ENCODE measurements at places on chromosomes 3 and 15.

DNA sequence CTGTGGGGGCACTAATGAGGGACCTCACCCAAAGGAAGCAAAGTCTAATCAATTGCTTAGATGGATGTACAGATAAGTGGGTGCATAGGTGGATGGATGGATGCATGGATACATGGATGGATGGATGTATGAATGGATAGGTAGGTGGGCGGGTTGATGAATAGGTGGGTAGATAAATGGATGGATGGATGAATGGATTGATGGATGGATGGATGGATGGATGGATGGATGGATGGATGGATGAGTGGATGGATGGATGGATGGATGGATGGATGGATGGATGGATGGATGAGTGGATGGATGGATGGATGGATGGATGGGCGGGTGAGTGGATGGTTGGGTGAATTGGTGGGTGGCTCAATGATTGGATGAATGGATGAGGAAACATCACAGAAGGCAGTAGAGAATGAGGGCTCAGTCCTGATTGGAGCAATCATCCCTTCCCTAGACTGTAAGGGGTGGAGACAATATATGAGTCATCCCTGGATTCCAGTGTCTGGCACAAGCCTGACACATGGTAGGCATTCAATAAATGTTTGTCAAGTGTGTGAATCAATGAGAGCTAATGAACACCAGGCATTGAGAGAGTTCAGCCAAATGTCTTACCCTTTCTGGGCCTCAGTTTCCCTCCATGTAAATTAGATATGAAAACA is 40.4 kb upstream of the PXYLP1 start:
- no peak for DNase-seq

DNA sequence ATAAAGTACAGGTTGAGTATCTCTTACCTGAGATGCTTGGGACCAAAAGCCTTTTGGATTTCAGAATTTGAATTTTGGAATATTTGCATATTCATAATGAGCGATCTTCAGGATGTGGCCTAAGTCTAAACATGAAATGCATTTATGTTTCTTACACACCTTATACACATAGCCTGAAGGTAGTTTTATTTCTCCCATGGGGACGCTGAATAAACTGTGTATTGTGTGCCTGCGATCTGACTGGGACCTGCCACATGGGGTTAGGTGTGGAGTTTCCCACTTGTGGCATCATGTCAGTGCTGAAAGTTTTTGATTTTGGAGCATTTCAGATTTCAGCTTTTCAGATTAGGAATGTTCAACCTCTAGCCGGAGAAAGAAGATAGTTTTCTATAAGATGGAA is 35.5 kb downstream of the UBE2E2 start:
- DNase-seq = no peak

DNA sequence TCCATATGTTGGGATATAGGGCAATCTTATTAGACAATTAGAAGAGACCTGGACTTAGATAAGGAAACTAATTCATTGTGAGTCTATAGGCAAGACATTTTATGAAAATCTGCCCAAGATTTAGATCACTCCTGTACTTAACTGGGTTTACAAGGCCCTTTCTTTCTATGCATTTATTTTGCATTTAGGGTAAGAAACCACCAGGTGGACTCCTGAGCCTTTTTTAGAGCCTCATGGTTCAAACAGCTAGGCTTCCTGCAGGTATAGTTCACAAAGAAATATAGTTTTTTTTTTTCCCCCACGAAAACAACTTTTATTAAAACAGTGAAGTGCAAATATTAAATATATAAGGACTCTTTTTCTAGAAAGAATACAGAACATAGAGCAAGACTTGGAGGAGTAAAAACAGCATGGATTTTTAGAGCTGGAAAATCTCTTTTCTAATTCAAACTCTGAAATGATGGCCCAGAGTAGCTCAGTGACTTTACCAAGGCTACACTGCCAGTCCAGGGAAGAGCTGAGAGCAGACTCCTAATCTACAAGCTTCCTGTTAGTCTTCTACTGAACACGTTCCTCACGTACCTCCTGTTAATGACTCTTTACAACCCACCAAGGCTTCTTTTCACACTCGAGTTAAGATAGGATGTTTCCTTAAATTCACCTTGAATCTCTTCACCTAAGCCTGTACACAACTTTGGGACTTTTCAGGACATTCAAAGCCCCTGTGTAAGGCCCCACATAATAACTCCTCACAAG is 400.9 kb upstream of the ATP11B start:
- DNase-seq = no peak

GRCh38 chr15:64136347-64136746 is 15.2 kb upstream of the SNX22 start:
- DNase-seq = no peak

- DNase-seq = no peak
These were observed 1.7 kb upstream of the MAN2A2 start for GRCh38 chr15:90901175-90902039.

DNA sequence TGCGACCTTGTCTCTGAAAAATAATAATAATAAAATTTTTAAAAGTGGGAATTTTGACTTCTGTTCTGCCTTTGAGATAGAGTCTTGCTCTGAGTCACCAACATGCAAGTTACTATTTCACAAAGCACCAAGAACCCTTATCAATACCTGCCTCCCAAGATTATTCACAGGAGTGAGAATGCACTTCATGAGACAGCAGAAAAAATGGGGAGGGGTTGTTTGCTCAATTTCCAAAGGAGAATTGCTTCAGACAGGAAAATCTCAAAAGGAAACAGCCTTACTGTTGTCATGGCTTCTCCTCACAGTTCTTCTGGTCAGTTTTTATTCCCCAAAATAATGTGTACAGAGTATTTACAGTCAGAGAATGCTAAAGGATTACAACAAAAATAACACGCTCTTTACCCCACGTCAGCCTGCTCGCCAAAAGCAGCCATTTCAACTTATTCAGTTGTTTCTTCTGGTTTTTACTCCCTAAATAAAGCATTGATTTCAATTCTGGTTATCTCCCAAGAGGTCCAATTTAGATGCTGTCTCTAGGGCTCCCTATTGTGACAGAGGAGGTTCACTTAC is 89.0 kb downstream of the PPCDC start:
- no peak for DNase-seq
